ENCODE measurements at places on chromosomes 5 and 9.

GRCh38 chr9:113361304-113362018 is 12.1 kb downstream of the BSPRY start:
- DNase-seq, result no peak

DNA sequence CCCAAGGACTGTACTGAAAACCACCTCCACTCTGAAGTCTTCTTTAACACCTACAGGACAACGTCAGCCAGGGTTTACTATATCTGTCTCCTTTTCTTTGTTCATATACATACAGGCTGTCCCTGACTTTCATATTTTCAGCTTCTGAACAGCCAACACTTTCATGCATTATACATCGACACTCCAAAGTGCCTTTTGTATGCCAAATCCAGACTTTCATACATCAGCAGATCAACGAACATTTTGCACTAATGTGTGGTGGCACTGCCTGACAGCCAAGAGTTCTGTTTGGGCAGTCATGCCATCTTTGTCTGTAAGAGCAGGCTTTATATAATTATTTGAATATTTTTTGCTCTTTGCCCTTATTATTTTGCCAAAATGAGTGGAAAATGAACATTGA is 487.4 kb downstream of the CETN3 start:
- DNase-seq, result no peak

- DNase-seq, result no peak
Measured at GRCh38 chr9:72383978-72384709, 19.1 kb upstream of the ZFAND5 start.

GRCh38 chr9:250625-251024 is 36.0 kb downstream of the DOCK8 start:
- DNase-seq, result no peak

DNA sequence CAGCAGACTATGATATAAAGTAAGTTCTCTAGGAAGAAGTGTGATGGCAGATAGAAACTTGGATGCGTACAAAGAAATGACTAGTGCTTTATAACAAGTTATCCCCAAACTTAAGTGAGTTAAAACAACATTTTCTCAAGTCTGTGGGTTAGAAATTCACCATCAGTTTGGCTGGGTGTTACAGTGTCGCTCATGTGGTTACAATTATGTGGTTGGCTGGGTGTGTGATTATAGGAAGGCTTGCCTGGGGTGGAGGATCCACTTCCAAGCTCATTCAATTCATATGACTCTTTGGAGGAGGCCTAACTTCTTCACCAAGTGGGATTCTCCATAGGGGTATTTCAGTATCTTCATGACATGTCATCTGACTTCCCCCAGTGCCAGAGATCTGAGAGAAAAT is 10.3 kb upstream of the C9orf40 start:
- no peak for DNase-seq

- DNase-seq, result no peak
Measured at GRCh38 chr5:59038798-59039295, 456.0 kb downstream of the RAB3C start.

DNA sequence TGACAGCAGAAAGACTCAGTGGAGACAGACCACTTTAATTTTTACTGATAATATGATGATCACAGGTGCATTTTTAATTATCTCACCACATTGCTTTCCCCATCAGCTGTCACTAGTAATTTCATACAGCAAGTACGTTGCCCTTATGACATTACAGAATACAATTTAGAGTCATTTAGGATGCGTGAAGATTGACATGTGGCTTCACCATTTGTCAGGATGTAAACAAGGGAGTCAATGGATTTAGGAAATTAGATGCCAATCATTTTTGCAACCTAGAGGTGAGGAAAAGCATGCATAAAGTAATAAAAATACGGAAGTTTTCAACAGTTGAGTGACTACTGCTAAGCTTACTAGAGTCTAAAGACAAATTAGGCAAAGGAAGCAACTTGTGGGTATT is 1129.6 kb downstream of the PTPRD start:
- no peak for DNase-seq

DNA sequence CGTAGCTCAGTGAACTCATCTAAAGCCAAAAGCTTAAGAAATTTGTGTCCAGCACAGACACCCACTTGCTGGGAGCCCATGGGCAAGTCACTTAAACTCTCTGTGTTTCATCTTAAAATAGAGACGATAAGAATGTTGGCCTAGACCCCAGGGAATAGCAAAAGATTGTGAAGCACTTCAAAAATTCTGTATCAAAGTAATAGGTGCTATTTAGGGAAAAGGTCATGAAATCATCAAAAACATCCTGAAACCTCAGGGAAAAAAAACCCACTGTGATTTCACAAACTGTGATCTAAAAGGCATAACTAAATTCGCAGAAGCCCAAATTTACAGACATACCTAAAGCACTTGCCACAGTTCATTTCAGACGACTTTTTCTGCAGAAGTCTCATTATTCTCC is 278.3 kb downstream of the NR2F1-AS1 start:
- DNase-seq, result no peak

DNA sequence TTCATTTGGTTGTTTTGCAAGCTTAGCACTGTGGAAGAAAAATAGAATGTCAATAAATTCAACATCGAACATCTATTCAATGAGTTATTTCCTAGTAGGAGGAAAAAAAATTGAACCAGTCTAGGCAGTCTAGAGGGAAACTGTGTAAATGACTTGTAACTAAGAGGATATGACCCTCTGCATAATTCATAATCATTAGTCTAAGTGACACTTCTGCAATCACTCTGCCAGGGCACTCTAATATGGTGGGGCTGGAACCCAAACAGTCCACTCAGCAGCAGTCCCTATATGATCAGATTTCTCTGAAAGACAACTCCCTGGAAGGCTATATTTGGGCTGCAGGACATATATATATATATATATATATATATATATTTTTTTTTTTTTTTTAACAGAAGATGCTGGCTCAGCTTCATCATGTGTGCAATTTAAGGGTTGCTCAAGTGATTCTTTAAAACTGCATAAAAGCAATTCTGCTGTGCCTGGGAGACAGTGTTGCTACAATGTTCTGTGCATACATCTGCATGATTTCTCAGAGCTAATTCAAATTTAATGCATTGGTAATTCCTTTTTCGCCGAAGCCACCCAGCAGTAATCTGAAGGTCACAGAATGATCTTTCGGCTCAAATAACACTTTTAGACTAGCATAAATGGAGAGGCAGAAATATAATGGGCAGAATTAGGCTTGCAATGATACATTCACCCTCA is 482.1 kb upstream of the ZNF608 start:
- no peak for DNase-seq

- no peak for DNase-seq
Measured at GRCh38 chr9:22354699-22355384, 91.8 kb upstream of the DMRTA1 start.

DNA sequence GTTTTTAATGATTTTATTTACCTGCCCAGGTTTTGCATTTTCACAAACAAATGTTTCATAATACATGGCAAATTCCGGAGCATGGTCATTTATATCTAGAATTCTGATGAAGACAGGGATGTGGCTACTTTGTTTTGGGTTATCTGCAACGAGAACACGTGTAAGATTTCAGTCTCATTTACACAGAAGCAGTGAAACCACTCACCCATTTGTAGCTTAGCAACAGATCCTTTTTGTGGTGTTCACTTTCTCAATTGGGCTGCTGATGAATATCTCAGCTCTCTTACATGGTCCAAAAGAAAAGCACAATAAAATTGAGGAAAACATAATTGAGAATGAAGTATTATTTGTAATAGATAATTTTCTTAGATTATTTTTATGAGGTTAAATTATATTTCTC is 148.6 kb downstream of the CDH9 start:
- DNase-seq, result no peak

Measured in stimulated activated CD4-positive, alpha-beta T cell treated with anti-CD3 and anti-CD28 coated beads, Interleukin-1b, Interleukin-23, amount 100 ng/mL, for 1 hour (primary cell).